ENCODE measurements at places on chromosomes 2 and 18.

DNA sequence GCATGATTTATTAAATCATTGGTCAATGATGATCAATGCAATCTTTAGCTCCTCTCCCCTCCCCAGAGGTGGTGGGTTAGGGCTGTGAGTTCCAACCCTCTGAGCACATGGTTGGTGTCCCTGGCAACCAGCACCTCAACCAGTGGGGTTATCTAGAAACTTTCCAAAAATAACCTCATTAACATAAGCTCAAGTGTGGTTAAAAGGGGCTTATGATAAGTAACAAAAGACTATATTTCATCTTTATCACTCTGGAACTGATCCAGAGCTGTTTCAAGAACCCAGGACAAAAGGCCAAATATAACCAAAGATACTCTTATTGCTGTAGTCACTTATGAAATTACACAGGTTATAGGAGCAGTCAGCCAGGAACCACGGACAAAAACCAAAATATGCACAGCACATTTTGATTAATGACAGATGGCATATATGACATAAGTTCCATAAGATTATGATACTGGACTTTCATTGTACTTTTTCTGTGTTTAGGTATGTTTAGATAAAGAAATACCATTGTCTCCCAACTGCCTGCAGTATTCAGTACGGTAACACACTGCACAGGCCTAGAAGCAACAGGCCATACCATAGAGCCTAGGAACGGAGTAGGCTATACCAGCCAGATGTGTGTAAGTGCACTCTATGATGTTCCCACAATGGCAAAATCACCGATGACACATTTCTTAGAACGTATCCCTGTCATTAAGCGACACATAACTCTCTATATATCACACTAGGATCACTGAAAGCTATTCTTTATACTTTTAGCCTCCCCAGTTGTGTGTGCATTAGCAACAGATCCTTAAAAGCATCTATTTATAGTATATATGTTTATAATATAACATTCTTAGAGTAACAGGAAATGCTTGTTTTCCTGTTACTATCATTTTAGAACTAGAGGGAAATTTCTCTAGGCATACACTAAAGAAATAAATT lies 31.9 kb downstream of the KIDINS220 start:
- no peak for DNase-seq

DNA sequence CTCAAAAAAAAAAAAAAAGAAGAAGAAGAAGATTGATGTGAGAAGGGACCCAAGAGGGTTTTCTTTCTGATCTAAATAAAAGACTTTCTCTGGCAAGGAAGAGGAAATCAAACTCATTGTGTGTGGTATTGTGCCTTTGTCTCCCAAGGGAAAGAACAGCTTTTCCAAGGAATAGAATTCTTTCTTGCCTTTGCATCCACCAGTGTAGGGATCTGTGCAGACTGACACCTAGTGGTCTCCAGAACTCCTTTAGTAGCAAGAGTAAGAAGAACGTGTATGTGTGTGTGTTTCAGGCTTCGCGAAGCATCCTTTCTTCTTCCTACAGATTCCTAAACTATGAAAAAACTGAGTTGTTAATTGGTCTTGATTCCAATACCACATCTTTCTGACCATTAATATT lies 33.5 kb upstream of the CRIM1 start:
- DNase-seq, result no peak

- no peak for DNase-seq
Observed at GRCh38 chr2:59567151-59567550, 986.3 kb downstream of the BCL11A start.

DNA sequence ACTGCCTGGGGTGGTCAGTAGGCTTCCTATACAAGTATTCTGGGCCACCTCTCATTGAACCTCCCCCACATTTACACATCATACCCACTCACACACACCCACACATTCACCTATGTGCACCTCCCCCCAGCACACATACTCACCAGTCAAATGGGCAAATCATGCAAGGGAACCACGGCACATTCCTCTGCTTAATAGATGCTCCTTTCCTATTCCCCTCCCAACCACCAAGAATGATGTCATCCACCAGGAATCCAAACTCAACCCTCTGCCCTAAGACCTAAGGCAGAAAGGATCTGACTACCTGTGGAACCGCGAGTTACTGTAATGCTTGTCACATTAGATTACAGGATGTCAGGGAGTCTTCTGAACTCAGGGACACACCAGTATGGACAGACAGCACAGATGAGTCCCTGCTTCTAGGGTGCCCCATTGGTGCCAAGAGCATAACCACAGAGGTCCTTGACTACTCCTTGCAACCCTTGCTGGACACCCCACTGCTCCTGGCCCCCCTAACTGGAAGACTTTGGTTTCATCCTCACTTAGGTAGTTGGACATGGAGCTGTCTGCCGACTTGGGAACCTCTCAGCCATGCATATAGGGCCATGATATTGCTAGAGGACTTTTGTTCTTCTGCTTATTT lies 21.5 kb upstream of the CAB39 start:
- DNase-seq, result no peak

DNA sequence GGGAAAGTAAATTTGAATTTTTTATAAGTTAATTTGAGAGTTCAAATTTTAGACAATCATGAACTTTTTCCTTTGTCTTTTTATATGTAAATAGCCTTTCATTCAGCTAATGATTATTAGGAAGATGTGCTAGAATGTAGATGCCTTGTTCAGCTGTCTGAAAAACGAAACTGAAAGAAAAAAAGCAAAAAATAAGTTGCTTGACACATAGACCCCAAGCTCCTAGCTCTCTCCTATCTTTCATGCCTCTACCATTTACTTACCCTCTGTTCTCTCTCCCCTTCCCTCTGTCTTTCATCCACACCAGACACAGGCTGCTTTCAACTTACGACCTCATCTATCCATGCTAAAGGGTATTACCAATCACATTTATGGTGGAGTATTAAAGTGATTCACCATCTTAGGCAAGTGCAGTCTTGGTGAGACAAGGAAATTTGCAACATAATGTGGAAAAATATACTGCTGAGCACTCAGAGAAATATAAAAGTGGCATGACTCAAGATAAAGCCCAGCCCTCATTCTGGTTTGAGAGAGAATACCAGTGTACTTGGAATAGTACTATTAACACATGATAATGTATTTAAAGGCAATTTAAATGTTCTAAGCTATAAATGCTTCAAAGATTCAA lies 425.6 kb downstream of the SUCLG1 start:
- no peak for DNase-seq

DNA sequence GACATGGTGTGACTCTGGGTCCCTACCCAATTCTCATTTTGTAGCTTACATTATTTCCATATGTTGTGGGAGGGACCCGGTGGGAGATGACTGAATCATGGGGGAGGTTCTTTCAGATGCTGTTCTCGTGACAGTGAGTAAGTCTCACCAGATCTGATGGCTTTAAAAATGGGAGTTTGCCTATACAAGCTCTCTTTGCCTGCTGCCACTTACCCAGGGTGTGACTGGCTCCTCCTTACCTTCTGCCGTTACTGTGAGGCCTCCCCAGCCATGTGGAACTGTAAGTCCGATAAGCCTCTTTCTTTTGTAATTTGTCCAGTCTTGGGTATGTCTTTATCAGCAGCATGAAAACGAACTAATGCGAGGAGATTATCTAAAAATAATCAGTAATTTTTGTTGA lies 1683.2 kb upstream of the SLC39A10 start:
- no peak for DNase-seq

GRCh38 chr18:3652380-3653262 lies 202.6 kb downstream of the TGIF1 start:
- peak; percentile 45 for DNase-seq
